Fibroblast of mammary gland (primary cell): ENCODE measurements at places on chromosomes 3 and 15.

GRCh38 chr15:62684123-62684808 lies 358.3 kb upstream of the TPM1 start:
- no peak for DNase-seq

DNA sequence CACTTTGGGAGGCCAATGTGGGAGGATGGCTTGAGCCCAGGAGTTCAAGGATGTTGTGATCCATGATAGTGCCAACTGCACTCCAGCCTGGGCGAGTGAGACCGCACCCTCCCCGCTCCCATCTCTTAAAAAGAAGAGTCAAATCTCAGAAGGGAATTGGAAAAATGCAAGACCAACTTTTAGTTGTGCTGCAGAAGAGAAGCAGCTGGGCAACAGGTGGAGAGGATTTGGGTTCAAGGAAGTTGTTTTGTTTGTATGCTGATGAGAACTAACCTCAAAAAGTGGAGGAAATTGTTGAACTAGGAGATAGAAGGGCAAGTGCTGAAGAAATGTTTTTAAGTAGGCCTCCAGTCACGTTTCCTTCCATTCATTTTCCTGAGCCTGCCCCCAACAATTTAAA lies 12.8 kb upstream of the PDCD7 start:
- no peak for DNase-seq

- DNase-seq: no peak
These were observed 4.0 kb downstream of the CYP8B1 start for GRCh38 chr3:42871592-42872196.

DNA sequence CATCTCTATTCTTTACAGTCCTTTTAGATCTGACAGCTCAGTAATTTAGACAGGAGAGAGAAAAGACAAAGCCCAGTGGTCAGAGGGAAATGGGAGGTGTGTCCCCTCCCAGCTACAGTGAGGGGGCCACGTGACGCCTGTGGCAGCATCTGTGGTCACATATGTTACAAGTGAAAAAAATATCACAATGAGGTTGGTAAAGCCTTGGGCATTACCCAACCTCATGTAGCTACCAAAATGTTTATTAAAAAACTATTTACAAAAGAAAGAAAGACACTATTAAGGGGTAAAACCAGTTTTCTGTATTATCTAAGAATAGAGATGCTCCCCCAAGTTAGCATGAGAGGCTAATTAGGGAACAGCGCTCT lies 42.9 kb upstream of the PLCL2 start:
- DNase-seq: no peak

DNA sequence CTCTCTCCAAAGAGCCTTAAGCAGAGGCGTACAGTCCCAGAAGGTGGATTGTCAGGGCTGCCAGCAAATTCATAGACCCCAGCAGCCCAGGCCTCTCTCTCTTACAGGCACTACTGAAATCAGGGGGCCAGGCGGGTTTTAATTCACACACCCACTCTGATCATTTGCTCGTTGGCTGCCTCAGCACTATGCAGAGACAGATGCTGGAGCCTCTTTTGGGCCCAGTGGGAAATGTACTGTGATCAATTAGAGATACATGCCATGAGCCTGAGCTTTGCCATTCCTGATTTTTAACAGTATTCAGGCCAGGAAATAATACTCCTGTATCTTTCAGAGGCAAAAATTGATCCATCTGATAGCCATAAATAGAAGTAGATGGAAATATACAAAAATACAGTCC lies 53.0 kb downstream of the CMTM6 start:
- no peak for DNase-seq

DNA sequence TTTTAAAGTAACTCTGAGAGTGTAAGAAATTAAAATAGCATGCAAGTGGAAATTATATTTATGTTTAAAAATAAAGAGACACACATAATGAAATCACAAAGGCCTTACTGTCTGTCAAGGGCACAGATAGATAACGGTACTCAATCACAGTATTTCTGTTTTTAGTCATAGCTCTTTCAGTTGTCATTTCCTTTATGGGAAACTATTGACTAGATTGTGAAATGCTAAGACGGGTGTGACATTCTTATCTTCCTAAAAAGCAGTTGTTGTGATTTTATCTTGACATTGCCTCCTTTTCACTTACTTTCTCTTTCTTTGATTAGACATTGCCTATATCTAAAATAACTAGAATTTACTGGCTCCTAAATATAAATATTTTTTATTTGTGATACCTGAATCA lies 100.1 kb upstream of the PLSCR5 start:
- DNase-seq: no peak

DNA sequence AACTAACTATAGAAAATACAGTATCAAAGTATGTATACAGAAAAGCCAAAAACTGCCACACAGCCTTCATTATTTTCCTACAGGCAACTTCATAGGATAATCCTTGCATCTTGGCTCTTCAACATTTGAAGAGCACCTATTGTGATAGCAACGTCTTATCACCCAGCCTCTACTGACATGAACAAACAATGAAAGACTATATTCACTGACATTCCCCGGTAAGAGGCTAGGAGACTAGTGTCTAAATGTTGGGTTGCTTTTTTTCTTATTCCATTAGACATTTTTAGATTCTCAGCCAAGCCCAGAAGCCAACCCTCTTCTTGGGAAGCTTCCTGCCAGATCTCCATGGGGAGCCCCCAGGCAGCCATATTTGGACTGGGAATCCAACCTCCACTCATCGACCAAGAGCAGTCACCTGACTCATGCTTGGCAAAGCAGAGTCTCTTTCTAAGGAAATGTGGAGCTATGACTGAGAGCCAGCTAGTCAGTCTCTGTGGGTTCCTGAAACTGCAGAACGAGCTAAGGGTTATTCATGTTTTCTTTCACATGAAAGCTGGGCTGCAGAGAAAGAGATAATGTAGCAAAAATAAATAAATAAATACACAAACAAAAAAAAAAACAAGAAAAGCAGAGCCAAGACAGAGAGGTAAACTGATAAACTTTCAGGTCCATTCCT lies 227.5 kb downstream of the MAGI1 start:
- DNase-seq: peak; percentile 78

DNA sequence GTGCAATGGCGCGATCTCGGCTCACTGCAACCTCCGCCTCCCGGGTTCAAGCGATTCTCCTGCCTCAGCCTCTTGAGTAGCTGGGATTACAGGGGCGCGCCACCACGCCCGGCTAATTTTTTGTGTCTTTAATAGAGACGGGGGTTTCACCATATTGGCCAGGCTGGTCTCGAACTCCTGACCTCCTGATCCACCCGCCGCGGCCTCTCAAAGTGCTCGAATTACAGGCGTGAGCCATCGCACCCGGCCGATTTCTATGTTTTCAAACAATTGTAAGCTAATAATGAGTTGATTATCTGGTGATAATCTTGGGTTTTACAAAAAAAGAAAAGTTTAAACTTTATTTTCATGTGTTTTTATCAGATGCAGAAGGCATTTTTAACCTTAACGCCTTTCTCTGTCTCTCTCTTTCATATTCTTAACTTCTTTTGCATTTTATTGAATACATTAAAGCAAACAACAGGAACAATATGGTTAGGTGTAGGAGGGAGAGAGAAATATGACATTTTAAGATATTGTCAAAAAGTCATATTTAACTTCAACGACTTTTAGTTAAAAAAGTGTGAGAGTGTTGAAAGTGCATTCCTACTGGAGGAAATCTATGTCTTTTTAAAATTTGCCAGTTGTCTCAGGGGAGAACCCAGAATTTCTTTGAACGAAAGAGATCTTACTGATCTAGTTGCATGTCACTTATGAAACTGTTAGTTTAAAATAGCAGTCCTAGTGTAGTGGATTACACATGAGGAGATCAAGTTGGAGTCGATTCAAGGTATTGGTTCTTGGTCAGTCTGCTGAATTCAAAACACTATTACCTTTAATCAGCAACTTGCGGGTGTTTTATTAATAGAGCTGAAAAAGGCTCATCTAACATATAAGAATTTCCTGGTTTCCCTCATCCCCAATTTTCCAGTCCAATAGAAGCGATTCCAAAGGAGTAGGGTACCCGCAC lies 3.4 kb upstream of the MEIS2 start:
- DNase-seq: no peak

DNA sequence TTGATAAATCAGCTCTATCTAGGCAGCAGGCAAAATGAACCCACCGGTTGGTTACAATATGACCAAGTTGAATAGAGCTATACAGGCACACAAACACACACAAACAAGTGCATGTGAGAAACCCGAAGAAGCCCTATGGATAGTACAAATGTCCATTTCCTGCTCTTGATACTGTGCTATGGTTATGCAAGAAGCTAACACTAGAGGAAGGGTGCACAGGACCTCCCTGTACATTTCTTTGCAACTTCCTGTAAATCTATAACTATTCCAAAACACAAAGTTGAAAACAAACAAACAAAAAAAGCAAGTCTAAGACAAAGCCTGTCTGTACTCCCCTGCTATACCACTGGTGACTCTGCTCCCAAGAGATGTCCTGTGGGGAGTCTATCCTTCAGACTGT lies 8.2 kb upstream of the FAM240A start:
- no peak for DNase-seq

GRCh38 chr15:38883987-38884386 lies 319.4 kb upstream of the RASGRP1 start:
- peak; percentile 50 for DNase-seq

DNA sequence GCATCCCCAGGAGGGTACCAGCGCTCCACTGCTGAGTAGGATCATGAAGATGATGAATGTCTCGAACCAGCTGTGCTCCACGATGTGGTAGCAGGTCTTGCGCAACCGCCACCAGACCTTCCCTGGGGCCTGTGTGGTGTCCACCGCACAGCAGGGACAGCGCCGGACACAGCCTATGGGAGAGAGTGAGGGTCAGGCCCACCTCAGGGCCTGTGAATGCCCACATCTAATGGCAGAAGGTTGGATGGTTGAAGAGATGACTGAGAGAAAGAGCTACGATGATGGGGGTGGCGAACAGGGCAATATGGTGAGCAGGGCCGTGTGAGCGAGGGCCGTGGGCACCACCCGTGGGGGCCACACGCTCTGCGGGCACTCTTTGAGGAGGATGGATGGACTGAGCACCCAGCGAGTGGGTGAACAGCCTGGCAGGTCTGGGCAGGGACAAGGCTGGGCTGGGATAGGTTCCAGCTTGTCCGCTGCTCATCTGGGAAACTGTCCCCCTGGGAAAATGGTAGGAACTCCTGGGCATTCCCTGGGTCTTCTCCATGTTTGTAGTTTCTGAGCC lies 74.1 kb downstream of the SCN5A start:
- DNase-seq: no peak

GRCh38 chr3:153974614-153975013 lies 146.6 kb upstream of the ARHGEF26 start:
- no peak for DNase-seq

DNA sequence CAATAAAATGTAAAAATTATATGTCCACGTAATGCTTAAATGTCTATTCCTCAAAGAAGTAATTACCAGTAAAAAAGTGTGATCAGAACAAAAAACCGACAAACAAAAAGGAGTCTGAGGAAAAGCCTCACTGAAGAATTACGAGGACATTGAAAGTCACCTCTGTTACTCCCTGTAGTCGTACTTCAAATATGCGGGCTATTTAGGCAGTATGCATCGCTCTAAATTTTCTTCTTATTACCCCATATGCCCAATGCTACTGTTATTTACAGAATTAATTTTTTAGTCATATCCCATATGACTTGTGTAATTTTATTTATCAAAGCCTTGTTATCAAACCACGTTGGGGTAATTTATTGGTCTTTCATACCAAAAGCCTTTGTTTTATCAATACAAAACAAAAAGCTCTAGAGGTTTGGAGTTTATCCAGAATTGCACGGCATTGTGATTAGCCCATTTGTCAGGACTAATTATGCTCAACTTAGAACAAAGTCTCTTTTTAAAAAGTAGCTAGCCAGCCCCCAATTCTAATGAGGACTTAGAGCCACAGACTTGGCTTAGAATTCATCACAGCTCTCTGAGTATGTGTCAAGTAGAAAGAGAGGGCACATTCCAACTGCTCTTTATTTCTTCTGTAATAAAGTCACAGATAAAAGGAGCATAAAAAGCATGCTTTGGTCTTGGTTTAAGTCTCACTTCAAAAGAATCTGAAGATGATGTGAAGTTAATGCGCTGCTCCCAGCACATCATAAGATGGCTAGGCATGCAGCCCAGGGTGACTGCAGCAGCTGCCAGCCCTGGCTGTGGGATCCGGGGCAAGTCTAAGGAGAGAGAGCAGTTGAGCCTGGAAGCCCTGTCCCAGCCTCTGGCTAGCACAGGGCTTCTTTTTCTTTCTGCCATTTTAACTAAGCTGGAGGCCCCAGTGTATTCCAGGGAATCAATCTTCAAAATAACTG lies 521.0 kb downstream of the GABRG3 start:
- DNase-seq: no peak

DNA sequence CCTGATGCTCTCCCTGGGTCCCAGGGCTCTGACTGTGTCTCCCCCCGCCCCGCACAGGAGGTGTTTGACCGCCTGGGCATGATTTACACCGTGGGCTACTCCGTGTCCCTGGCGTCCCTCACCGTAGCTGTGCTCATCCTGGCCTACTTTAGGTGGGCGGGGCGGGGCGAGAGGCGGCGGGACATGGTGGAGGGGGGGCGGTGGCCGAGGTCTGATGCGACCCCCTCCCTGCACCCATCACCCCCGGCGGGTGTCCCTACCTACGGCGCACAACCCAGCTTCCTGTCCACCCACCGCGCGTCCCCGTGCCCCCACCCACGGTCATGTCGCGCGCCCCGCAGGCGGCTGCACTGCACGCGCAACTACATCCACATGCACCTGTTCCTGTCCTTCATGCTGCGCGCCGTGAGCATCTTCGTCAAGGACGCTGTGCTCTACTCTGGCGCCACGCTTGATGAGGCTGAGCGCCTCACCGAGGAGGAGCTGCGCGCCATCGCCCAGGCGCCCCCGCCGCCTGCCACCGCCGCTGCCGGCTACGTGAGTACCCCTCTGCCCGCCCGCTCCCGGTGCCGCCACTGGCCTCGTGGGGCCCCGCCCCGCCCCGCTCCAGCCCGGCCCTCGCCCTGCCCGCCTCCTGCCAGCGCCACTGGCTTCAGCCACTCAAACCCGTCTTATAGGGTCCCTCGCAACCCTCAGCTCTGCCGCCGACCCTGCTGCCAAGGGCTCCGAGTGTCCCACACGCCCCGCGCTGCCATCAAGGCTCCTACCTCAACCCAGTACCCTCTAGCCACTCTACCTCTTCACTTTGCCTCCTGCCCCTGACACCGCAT lies 21.0 kb downstream of the PTH1R start:
- DNase-seq: no peak

- DNase-seq: no peak
These were observed 162.3 kb upstream of the TMC3 start for GRCh38 chr15:81536356-81536755.

- no peak for DNase-seq
These were observed 401.4 kb downstream of the TBL1XR1 start for GRCh38 chr3:176795891-176796290.

DNA sequence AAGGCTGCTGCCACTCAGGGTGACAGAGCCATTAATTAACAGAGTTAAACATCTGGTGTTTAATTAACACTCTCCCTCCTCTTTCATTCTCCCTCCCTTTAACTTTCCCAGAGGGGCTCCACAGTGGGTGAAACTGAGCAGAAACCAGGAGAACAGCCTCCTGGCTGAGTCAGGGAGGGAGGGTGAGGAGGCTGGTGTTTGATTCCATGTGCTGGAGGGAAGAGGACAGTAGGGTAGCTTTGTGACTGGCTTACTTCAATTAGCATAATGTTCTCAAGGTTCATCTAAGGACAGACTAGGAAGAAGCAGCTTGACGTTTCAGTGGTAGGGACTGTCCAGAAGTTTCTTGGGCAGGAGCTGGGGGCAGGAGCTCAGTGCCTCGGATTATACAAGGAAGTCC lies 62.8 kb downstream of the SEMA5B start:
- DNase-seq: no peak
